Suppressor macrophage (primary cell): ENCODE measurements at places on chromosomes 3 and 15.

GRCh38 chr15:37138591-37139215 is 38.4 kb upstream of the MEIS2 start:
- DNase-seq = no peak

GRCh38 chr15:36313736-36314280 is 265.6 kb upstream of the CDIN1 start:
- DNase-seq = no peak

GRCh38 chr15:89301304-89302089 is 33.1 kb downstream of the POLG start:
- DNase-seq = no peak

GRCh38 chr15:78211189-78211921 is 23.0 kb downstream of the ACSBG1 start:
- no peak for DNase-seq

GRCh38 chr3:48855681-48856447 is 8.2 kb upstream of the PRKAR2A start:
- DNase-seq = no peak

GRCh38 chr3:117750674-117751269 is 1041.2 kb downstream of the TUSC7 start:
- no peak for DNase-seq

GRCh38 chr3:121552379-121552778 is 6.6 kb upstream of the POLQ start:
- no peak for DNase-seq

DNA sequence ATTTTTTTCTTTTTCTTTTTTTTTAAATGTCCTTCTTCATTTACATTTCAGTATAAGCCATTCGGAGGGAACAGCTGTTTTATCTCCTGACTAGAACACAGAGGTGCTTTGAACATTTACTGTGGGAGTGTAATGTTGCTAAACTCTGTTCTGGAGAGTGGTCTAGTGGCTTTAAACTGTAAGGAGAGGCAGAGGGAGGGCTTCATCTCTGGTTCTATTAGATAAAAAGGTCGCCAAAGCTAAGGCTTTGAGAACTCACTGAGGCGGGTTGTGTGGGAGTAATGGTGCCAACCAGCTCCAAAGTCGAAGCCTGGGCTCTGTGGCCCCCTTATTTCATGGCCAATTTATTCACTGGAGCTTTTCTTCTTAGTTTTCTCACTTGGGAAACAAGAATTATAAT is 133.2 kb downstream of the ANXA2 start:
- no peak for DNase-seq

GRCh38 chr3:133892541-133893231 is 3.0 kb downstream of the RAB6B start:
- no peak for DNase-seq

DNA sequence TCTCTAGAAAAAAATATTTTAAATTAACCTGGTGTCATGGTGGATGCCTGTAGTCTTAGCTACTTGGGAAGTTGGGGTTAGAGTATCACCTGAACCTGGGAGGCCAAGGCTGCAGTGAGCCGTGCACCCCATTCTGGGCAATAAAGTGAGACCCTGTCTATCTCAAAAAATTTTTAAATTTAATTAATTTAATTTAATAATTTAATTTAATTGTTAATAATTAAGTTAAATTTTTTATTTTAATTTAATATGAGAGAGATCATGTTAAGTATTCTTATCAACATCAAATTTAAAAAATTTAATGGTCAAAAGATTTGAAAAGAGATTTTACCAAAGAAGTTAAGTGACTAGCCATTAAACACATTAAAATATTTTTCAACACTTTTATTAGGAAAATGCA is 40.8 kb upstream of the FOXB1 start:
- DNase-seq = no peak

GRCh38 chr3:70010346-70010745 is 10.8 kb downstream of the SAMMSON start:
- DNase-seq = peak; percentile 76

DNA sequence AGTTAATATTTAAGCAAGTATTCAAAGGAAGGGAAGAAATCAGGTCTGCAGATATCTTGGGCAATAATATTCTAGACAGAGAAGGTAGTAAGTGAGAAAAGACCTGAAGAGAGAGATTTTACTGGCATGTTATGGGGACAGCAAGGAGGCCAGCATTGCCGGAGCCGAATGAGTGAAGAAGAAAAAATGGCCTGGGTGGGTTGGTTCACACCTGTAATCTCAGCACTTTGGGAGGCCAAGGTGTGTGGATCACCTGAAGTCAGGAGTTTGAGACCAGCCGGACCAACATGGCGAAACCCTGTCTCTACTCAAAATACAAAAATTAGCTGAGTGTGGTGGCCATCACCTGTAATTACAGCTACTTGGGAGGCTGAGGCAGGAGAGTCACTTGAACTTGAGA is 164.7 kb downstream of the VGLL3 start:
- DNase-seq = no peak

- DNase-seq = no peak
Measured at GRCh38 chr3:194727435-194728128, 41.9 kb downstream of the FAM43A start.

- DNase-seq = no peak
Measured at GRCh38 chr3:116007000-116007399, 383.7 kb downstream of the GAP43 start.

DNA sequence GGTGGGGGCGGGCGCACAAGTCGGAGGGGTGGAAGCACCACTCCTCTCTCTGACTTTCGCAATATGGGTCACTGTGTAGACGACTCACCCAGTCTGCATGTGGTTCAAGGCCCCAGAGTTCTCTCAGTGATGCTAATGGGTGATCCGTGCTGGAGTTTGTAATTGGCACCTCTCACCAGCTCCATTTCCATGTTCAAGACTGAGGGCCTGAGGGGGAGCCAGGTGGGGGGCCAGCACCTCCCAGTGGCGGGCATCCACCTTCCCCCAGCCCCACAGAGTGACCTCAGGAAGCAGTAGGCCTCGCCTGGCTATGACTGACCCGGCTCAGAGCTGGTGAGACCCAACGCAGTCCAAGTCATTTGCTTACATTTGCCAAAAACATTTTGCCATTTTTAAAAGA is 230.0 kb upstream of the ST8SIA2 start:
- DNase-seq = no peak

DNA sequence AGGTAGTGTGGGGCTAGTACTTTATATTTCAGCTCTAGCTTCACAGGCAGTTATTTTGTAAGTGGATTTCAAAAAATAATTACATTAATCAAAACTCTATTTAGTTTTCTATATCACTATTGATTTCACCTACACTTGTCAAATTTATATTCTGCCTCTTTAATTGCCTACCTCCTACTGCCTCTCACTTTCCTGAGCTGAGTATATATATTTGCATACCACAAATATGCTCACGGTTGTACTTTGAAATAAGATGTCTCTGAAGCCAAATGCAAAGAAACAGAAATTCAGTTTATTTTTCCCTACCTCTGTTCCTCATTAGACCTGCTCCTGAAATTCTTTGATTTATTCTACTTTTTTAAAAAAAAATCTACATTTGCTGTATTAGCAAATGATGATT is 309.3 kb upstream of the TGFBR2 start:
- no peak for DNase-seq

- no peak for DNase-seq
Measured at GRCh38 chr3:121567649-121568048, at the start of gene ARGFX. Gene ARGFX, plus strand, starts transcription at chr3:121567949. Its CDS starts 2,765 bp downstream, at chr3:121570714.

DNA sequence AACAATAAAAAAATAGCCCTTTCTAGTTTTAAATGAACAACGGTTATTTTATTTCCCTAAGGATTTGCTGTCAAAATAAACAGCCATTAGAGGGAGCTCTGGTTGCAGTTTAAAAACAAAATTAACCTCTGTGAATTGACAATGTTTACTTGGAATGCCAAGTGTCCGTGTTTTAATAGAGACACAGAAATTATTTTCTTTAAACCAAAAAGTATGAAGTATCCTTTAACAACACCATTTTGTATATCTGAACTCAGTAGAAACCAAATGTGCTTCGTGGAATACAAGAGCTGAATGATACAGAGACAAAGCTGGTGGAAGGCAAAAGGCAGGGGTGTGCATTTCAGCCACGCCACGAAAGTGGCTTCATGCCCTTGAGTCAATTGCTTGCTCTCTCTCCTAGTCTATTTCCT is 74.4 kb downstream of the MOBP start:
- peak; percentile 16 for DNase-seq

- DNase-seq = peak; percentile 29
Measured at GRCh38 chr15:56244038-56244810, 545 bp upstream of the RFX7 start.

GRCh38 chr3:53375019-53375418 is 27.7 kb upstream of the DCP1A start:
- DNase-seq = peak; percentile 80

DNA sequence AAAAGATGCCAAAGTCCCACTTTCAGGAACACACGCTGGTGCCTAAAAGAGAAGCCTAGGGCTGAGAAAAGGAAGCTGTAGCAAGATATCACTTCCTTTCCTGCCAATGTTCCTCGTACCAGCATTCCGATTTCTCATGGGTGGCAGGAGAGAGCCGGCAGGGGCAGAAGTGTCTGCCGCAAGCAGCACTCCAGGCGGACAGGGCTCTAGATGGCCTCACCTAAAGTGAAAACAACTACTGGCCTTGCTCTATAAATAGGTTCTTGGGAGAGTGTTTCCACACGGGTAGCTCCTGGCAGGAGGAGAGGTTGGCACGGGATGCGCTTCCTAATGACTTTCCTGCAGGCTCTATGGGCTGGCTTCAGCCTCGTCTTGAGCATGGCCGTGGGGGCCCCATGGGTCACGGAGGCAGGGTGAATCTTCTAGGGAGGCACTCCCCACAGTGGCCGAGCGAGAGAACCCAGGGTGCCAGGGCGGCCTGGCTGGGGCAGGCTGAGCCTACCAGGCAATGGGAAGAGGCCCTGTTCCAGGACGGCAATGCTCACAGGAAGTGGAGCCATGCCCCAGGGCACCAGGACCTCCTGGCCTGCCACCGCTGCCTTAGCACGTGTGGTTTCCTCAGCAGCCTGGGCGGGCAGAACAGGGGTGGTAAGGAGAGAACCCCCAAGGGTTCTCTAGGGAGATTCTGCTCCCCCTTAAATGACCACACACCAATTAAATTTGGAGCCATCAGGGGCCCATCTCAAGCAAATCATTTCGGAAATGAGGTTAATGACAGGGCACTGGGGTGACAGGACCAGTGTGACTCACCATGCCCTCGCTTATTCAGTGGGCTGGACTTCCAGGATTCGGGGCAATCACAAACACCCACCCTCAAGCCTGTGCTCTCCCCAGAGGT is 14.6 kb upstream of the DUSP7 start:
- DNase-seq = peak; percentile 87

DNA sequence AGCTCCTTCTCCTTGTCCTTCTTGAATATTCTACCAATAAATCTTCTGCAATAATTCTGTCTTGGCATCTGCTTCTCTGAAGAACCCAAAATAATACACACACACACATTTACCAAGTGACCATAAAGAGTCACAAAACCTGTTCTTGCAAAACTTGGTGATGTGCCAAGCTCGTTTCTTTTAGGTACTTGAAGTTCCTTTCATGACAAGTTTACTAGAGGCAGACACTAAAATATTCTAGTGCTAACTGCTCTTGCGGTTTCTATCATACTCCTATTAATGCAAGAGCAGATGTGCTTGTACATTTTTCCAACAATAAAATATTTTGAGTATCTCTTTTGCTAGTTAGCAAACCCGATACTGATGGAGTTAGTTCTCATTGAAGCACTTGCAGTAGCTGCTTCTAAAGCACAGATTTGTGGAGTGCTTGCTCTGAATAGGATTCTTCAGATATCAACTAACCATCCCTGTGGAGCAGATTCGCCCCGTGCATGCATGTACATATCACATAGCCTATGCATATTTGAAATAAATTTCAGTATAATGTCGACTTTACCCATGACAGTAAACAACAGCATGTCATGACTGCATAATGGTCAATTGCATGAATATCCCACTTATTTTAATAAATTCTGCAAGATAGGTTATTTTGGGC is 23.2 kb downstream of the HHLA2 start:
- DNase-seq = no peak

DNA sequence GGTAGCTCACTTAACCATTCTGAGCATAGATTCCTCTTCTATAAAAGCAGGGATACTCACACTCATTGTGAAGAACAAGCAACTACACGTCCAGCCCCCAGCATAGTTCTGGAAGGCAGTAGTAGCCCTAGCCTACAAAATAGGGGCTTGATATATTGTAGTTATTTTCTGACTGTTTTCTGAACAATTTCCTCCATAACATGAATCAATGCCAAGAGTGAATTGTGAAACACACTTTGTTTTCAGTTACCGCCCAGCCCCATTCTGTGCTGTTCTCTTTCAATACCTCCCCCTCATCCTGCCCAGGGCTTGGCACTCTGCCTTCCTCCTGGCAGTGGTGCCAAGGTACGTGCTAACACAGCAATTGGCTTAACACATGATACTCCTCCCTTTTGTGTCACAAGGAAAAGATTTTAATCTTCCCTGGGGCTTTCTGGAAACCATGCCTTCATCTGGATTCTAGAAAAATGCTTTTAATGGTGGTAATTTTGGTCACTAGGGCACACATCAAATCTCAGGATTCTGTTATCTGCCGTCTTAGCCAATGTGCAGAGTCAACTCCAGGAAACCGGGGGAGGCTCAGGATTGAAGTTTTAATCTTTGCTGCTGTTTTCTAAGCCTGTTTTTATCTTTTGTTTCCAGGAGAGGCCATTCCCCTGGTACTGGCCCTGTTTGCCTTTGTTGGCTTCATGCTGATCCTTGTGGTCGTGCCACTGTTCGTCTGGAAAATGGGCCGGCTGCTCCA is 37.2 kb downstream of the IL20RB start:
- peak; percentile 37 for DNase-seq

- no peak for DNase-seq
Measured at GRCh38 chr3:67305922-67306321, 307.8 kb downstream of the KBTBD8 start.
